LoVo (cell line): ENCODE measurements at places on chromosomes 12 and 14.

- DNase-seq = no peak
These were observed 58.9 kb downstream of the NCOR2 start for GRCh38 chr12:124508381-124509079.

DNA sequence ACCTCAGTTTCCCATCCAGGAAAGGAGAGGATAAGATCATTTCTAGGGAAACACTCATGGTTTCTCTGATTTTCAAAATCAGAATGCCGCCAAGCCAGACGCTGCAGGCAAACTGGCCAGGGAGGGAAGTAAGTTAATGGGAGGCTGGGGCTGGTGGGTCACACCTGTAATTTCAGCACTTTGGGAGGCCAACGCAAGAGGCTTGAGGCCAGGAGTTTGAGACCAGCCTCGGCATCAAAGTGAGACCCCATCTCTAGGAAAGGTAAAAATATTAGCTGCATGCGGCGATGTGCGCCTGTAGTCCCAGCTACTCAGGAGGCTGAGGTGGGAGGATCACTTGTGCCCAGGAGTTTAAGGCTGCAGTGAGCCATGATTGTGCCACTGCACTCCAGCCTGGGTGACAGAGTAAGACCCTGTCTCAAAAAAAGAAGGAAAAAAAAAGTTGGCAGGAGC lies 587 bp downstream of the SELPLG start:
- DNase-seq = no peak

DNA sequence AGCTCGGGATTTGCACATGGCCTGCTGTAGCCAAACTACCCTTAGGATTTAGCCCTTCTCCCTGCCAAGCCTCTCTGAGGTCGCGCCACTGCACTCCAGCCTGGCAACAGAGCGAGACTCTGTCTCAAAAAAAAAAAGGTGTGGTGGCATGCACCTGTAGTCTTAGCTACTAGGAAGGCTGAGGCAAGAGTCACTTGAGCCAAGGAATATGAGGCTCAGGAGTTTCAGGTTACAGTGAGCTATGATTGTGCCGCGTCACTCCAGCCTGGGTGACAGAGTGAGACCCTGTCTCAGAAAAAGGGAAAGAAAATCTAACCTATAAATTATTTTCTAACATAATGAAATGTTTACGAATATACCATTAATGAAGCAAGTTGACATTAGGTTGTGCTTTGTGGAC lies 29.7 kb downstream of the ESRRB start:
- DNase-seq = no peak

- DNase-seq = no peak
These were observed 11.0 kb downstream of the PAPLN start for GRCh38 chr14:73248108-73248868.

- DNase-seq = no peak
These were observed 47.1 kb upstream of the MTERF2 start for GRCh38 chr12:107033758-107034739.

DNA sequence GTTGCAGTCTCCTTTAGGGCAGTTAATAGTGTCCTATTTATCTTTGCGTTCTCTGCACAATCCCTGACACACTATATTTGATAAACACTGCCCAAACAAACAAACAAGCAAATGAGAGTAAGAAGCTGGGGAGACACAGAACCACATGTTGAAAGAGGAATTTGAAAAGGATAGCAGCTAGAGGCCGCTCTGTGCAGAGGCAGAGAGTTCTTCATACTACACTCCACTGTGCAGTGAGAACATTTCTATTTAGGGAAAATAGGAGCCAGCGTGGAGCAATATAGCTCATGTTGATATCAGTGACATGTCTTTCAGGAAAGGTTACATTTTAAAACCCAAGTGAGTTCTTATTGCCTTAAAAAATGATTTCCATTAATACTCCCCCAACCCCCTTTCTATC lies 140.3 kb upstream of the SEL1L start:
- no peak for DNase-seq

GRCh38 chr12:59734371-59734770 lies 138.5 kb downstream of the SLC16A7 start:
- no peak for DNase-seq

GRCh38 chr12:62933602-62934238 lies 1.2 kb downstream of the PPM1H start:
- DNase-seq = peak; percentile 13

DNA sequence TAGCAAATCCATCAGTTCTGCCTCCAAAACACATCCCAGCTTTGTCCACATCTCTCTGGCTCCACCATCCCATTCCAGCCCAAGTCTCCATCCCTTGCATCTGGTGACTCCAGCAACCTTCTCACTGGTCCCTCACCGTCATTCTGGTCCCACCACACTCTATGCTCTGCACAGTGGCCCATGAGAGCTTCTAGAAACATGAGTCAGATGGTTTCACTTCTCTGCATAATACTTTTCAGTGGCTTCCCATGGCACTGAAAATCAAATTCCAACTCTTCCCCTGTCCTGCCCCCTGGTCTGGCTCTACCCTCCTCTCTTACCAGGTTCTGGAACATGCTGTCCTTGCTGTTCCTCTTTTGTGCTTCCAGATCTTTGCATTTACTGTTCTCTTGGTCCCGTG lies 17.2 kb upstream of the C12orf76 start:
- DNase-seq = no peak
